SJSA1 (cell line): ENCODE measurements at places on chromosomes 3 and 15. TPM values are rescaled to one million over a fixed set of nuclear protein-coding genes. Genes with fewer than 3 reads are reported as not detected.

DNA sequence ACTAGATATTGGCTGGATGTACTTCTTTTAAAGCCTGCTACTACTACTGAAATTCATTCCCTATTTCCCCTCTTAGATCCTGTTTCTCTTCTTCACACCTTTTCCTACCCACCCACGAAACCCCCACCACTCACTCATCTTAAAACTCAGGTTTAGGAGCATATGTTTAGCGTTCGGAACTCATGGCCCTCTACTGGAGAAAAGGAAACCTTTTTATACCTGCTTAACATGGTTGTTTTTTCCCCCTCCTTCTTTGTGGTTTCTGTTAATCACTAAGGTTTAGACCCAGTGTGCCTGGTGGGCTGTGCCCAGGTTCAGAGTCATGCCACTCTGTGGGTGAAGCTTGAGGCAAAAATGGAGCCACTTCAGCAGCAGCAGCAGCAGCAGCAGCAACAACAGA is 2.6 kb downstream of the ARID3B start:
- DNase-seq: no peak

DNA sequence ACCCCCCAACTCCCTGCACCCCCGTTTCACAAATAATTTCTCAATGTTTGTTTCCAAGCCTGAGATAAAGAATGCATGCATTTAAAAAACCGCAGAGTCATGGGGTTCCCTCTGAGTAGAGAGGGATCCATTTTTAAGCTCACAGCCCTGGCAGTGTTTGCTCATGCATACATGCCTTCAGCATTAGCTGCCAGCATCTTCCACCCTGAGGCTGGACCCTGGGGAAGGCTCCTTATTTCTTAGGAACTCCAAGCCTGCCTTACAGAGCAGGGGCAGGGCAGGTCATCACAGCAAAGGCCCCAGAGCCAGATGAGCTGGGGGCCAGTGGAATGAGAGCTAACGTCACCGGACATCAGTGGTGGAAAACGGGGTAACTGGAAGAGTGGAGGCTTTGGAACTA is 31.3 kb downstream of the TLE3 start:
- no peak for DNase-seq

DNA sequence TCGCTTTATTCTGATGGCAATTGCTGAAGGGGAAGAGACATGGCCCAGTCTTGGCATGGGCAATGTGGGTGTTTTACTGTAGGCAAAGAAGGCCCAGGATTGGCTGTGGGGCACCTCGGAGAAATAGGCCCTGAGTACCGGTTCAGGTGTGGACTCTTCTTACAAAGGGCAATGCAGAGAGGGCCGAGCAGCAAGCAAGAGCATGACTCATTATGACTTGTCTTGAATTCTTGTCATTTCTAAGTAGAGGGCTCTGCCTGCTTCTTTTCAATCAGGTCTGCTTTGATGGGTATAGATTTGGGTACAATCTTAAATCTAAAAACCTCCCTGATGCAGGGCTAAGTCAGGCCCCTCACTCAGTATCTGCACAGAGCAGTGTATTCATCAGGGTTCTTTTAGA is 14.8 kb upstream of the BUB1B start:
- DNase-seq: peak; percentile 29

GRCh38 chr15:79314811-79315210 is 3.9 kb downstream of the TMED3 start:
- no peak for DNase-seq

GRCh38 chr3:23153436-23153835 is 49.7 kb upstream of the UBE2E2 start:
- no peak for DNase-seq

GRCh38 chr3:64575211-64575844 is 112.5 kb downstream of the ADAMTS9 start:
- DNase-seq: no peak

DNA sequence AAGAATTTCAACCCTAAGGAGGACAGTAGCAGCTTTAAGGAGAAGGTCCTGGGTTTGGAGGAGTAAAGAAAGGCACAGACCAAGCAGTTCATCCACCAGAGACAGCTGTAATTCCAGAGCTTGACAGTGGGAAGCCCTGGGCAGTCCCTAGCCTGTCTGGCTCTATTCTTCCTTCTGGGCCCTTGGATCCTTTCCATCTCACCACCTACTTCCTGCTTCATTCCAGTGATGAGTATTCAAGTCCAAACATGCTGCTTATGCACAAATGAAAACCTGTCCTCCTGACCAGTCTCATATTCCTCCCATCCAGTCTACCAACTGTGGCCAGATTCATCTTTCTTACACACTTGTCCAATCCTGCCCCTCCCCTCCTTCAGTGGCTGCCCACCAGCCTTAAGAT is 171.4 kb downstream of the CNTN3 start:
- DNase-seq: no peak

DNA sequence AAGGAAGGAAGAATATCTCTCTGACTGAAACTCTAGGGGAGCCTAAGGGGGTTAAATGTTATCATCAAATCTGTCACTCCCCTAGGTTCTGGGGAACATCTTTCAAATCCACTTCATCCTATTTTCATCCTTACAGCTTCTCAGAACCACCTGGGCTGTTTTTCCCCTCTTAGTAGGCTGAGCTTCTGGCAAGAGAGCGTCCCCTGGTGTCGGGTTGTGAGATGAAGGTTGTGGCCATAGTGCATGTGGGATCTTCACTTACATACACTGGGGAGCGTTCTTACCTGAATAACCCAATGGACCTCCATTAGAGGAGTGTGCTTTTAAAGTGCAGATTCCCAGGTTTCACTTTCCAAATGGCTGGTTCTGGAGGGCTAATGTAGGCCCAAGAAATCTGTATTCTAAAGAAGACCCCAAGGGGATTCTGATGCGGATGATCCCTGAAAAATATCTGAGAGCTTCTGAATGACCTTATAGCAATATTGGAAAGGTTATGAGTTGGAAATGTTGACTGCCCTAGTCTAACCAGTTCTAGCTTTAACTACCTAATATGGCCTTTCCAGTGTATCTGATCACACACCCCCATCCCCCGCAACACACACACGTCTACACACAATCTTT is 663.7 kb downstream of the AGBL1 start:
- peak; percentile 43 for DNase-seq

- no peak for DNase-seq
These were observed 162.7 kb upstream of the IQSEC1 start for GRCh38 chr3:13235897-13236296.

GRCh38 chr15:29065571-29065970 is 179.8 kb downstream of the APBA2 start:
- DNase-seq: no peak

- peak; percentile 51 for DNase-seq
These were observed 183.8 kb upstream of the IL12A start for GRCh38 chr3:159804726-159805410.

GRCh38 chr3:53259427-53260259 is 3.8 kb upstream of the TKT start:
- no peak for DNase-seq

GRCh38 chr15:25248583-25249235 is 190.1 kb downstream of the UBE3A start:
- DNase-seq: no peak

GRCh38 chr3:58355179-58355578 is 22.5 kb downstream of the PXK start:
- no peak for DNase-seq

DNA sequence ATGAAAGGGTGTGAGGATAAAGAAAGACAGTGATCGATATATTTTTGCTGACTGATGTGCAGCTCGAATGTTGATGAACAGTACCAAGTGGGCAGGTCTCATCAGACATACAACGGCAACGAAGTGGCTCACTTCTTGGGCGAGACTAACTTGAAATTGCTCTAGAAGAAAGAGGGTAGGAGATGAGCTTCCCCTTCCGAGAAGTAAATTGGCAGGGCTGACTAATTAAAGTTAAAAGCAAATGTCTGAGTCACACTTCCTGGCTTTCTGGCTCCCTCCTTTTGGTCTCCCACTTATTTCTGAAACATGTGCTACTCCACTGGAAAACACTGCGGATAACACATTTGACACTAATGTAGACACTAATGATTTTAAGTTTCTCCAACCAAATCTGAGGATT is 228.3 kb downstream of the ABHD5 start:
- no peak for DNase-seq

GRCh38 chr3:21435871-21436270 is 315.1 kb downstream of the ZNF385D start:
- DNase-seq: no peak

DNA sequence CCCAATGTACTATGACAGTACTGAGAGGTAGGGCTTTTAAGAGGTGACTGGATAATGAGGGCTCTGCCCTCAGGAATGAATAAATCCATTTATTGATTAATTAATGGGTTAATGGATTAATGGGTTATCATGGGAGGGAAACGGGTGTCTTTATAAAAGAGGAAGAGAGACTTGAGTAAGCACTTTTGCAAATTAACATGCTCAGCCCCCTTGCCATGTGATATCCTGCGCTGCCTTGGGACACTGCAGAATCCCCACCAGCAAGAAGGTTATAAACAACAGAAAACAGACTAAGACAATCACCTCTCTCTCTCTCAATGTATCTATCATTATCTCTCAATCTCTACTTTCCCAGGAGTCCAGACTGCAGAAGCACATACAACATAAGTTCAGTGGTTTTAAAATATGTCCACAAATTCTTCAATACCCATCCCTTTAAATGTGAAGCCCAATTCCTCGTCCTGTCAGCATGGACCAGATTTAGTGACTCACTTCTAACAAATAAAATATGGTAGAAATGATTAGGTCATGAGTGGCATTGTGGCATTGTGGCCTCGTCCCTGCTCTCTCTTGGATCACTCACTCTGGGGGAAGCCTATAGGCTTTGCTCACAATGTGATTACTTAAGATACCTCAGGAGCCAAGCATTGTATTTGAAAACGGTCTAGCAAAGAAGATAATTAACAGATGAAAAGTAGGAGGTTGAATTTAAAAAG is 40.0 kb upstream of the IL12A start:
- no peak for DNase-seq

GRCh38 chr3:54427941-54428871 is 305.9 kb downstream of the CACNA2D3 start:
- DNase-seq: peak; percentile 52

DNA sequence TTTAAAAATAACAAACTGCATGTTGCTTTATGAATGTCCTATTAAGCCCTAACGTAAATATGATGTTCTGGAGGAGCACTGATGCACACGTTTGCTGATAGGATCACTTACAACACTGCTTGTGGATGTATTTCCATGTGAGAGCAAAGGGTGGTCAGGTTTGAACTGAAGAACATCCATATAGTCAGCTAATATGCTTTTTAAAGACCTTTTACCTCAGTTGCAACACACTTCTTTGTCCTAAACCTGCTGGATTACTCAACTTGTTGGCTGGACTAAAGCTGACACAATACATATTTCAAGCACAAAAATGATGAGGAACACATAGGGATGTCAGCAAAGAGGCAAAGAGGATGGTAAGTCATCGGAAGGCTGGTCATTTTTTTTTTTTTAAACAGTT is 186.6 kb downstream of the TIGIT start:
- no peak for DNase-seq

DNA sequence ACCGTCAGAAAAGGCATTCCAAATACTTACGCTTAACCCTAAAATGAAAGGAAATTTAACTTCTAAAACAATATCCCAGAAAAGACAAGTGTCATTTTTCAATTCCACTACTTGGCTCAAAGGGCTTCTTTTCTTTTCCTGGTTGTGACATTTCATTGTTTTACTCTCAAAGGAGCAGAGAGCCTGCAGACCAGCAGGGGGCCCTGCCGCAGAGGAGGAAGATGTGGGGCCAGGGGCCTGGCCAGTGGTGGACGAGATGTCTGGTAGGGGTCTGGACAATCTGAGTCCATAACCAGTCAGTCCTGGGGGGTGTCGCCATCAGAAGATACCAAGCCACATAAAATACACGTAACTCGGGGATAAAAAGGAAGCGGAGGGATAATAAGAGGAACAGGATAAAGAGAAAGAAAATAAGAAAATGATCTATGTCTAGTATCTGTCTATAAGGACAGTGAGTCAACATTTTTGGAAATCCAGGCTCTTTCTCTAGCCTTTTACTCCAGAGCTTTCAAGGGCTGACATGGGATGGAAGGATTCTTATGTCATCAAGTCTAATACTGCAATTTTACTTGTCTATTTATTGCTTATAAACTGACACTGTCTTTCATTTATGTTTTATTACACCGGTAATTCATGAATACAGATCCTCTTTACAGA is 54.2 kb upstream of the ARHGEF3 start:
- DNase-seq: no peak

GRCh38 chr3:249587-250262 is 53.2 kb downstream of the CHL1 start:
- no peak for DNase-seq

GRCh38 chr3:72100601-72101187 is 315.7 kb upstream of the PROK2 start:
- peak; percentile 85 for DNase-seq

DNA sequence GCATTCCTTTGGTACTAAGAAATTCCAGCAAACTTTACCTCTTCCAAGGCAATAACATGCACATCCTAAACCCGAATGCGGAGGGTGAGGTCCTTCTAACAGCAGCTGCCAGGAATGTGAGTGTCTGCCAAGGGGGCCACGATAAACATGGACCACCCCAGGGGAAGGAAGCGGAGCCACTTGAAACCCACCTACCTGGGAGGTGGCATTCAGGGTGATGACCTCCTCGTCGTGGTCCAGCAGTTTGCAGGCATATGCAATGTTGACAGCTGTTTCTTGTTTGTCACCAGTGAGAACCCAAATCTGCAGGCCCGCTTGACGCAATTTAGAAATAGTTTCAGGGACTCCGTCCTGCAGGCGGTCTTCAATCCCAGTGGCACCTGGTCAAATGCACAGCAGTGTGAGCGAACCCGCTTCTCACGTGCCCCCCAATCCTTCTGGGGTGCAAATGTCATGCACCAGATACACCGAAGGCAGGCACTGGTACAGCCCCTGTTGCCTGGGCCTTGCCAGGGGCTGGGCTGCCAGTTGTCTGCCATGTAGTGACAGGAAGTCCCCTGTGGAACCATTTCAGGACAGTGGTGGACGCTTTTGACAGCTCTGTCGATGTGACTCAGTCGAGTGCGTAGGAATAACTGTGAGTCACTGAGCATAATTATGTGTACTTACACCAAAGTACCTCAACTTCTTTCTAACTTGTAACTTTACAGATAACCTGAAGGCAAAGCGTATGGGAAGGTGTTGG is 161.2 kb downstream of the ATP10A start:
- no peak for DNase-seq

EIF4E3 gene
- total RNA-seq: 0.91 and 2.3 TPM in 2 replicates

ACTRT3 gene
- total RNA-seq: 2.2 and 2.4 TPM in 2 replicates

VGLL3 gene
- 11.3 and 17.1 TPM in 2 replicates for total RNA-seq

SLC24A5 gene
- not detected in 2 replicates for total RNA-seq

GOLGA8H gene
- total RNA-seq: 0.97 TPM in 1 of 2 replicates, not detected in the other

CELF6 gene
- total RNA-seq: 0.08 TPM in 1 of 2 replicates, not detected in the other

CDC25A gene
- 29.1 and 36.0 TPM in 2 replicates for total RNA-seq

SLC2A2 gene
- not detected in 2 replicates for total RNA-seq

MYD88 gene
- total RNA-seq: 4.4 and 5.2 TPM in 2 replicates

PSTPIP1 gene
- total RNA-seq: not detected in 2 replicates

GNAT1 gene
- not detected in 2 replicates for total RNA-seq
